Stromal cell of bone marrow (primary cell): ENCODE measurements at places on chromosomes 4 and X.

- DNase-seq = no peak
These were observed 228.2 kb downstream of the FBXW7 start for GRCh38 chr4:152307669-152308068.

GRCh38 chr4:146370841-146371240 is 150.9 kb downstream of the SLC10A7 start:
- no peak for DNase-seq

DNA sequence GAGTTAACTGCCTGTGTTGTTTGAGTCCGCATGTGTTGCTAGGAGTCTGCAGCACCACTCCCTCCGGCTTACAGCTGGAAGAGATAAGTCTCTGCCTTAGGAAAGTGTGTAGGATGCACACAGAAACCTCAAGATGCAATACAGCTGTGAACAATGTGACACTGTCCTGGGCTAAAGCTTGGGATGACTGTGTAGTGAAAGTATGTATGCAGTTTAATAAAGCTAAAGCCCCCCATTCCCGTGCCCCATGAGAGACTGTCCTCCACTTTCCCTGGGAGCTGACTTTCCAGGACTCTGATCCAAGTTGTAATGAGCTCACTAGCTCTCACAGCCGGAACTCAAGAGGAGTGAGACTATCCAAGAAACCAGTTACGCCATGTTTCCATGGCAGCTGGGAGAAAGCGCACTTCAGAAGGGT is 156.6 kb upstream of the FTHL17 start:
- DNase-seq = peak; percentile 29

GRCh38 chrX:131779741-131780140 is 235.9 kb downstream of the OR13H1 start:
- DNase-seq = no peak

DNA sequence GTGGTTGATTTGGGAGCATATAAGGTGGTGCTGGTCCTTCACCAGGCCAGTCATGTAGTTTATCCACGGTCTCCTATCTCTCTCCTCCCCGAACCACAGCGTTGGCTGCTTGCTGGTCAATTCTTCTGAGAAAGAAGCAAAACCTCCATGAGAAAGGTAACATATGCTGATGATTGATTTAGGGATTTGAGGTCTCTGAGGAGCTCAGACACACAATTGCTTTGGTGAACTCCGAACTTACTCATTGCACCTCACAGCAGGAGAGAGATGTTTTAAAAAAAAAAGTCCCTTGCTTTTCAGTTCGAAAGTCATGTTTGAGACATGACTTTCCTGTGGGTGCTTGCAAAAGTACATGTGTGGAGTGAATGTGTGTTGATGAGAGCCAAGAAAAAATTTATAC is 100.2 kb downstream of the TSPAN7 start:
- DNase-seq = no peak

DNA sequence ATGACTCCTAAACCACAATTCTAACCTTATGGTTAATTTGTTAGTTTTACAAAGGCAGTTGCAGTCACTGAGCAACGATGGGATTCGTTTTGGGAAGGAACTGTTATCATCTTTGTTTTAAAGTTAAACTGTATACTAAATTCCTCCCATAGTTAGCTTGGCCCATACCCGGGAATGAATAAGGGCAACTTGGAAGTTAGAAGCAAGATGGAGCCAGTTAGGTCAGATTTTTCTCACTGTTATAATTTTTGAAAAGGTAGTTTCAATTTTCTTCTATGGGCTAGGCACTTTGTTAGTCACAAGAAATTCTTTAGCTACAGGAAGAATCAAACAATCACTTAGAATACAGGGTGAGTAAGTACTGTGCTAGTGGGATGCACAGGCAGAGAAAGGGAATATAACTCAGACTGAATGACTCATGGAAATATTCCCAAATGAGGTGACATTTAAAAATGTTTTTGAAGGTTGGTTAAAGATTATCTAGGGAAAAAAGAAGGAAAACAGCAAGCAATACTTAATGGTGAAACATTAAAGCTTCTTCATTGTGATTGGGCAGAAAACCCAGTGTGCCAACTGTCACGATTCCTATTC is 153.6 kb downstream of the MAGEB17 start:
- DNase-seq = peak; percentile 33

DNA sequence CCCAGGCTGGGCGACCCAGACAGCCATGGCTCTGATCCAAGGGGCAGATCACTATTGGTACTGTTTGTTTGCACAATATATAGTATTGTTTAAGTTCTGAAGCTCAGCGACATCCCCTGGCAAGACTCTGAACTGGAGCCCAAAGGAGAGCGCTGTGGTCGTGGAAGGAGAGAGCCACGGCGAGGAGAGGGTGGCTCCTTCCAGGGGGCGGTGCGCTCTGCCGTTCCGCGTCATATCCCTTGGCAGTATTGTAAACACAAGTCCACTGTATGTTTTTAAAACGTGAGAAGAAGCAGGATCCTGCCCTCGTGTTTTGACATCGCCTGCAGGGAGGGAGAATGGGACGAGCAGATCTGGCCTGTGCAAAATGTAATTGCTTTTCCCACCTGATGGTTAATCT is 185.5 kb downstream of the RAB28 start:
- DNase-seq = peak; percentile 13

DNA sequence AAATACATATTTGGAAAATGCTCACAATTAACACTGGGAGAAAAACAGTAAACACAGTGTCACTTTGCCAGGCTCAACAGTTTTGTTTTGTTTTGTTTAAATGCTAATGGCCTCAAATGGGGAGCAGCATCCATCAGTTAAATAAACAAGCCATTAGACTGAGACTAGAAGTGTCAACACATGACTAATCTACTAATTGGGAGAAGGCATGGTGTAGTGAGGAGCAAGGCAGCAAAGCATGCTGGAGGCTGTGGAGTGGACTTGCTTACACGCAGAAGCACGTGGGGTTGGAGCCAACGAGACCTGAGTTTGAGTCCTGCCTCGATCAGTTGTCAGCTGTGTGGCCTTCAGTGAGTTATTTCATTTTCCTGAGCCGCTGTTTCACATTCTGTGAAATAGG is 29.0 kb downstream of the UTP14A start:
- DNase-seq = no peak

DNA sequence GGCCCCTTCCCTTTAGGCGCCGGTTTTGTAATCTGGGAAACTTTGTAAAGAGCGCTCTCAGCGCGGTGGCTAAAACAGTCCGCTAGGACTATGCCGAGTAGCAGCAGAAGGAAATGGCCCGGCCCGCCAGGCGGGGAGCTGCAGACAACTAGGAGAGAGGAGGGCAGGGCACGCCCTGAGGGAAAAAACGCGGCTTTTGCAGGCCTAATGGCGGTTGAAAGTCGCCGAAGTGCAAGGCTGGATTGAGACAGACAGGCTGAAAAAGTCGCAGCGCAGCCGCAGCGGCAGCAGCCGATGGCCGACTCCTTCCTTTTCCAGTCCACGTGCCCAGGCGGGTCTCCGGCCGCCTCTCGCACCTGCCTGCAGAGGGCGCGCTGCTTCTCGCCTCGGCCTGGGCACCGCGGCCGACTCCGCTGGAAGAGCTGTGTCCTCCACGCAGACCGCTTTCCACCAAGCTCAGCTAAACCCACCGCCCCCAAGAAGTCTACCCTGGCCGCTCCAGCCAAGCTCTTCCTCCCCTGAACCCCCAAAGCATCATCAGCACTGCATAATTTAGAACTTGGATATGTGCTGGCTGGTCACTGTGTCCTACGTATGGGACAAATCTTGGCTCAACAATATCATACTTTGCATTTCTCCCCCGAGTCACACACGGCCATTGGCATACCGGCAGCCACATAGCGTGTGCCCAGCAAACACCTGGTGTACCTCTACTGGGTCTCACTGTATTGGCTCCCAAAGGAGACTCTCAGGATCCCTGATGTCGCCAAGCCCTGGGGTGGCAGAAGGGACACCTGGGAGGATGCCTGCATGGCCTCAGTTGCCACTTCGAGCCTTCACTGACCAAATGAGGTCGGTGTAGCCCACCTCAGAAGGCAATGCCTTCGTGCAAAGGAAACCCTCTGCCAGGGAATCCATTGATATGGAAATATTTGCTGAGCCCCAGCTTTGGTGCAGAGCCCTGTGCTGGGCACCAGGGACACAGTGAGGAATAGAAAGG is 14.5 kb downstream of the SLC25A5 start:
- DNase-seq = peak; percentile 11

- DNase-seq = no peak
These were observed 482.4 kb downstream of the NLGN4X start for GRCh38 chrX:5746231-5746630.

- DNase-seq = no peak
These were observed 21.9 kb upstream of the HPGDS start for GRCh38 chr4:94364527-94364926.

DNA sequence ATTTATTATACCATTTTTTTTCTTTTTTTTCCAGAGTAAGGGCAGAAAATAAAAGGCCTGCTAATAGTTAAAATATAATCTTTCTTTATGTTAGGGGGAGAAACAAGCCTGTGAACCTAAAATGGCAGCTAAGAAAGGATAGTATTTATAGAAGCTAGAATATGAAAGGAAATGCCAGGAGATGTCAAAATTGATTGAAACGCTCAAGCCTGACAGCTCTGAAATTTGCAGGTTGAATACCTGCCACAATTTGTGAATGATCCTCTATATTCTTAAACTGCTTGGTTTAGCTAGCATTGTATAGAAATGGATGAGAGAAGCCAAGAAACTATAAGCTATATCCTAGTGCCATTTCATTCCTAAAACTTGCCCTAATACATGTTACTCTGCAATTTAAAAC is 757.3 kb upstream of the PABPC4L start:
- DNase-seq = no peak

DNA sequence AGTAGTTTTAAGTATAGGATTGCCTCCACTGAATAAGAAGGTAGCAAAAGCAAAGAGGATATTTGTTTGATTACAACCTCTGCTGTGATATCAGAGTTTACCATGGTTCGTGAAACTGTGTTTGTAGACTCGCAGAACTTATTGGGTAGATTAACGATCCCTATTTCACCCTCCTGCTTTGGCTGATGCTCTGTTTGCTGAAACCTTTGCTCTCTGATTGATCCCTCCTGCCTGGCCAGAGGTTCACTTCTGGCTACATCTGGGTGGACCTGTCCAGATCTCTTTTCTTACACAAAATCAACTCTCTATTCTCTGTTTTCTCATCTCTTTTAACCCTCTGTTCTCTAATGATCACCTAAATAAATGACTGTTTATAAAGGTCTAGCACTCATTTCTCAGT is 37.9 kb upstream of the TMEM192 start:
- DNase-seq = no peak

DNA sequence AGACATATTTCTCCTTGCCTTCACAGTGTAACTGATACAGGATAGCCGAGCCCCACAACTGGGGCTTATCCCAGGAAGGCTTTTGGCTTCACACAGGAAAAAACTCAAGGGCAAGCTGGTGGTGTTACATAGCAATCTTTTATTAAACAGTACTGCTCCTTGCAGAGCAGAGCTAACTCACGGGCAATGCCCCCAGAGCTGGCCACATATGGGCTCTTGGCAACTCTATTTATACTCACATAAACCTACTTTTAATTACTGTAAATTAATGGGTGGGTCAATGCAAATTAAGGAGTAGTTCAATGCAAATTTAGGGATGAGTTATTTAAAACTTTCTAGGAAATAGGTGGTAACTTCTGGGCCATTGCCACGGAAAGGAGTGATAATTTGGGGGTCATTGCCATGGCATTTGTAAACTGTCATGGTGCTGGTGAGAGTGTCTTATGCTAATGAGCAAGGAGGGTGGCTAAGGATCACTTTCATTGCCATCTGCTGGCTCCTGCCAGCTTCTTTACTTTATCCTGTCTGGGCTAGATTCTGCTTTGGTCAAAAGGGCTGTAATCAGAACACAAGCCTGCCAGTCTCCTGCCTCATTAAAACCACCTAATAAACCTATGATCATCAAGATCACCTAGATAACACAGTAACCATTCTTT is 288.8 kb downstream of the CENPC start:
- DNase-seq = no peak

DNA sequence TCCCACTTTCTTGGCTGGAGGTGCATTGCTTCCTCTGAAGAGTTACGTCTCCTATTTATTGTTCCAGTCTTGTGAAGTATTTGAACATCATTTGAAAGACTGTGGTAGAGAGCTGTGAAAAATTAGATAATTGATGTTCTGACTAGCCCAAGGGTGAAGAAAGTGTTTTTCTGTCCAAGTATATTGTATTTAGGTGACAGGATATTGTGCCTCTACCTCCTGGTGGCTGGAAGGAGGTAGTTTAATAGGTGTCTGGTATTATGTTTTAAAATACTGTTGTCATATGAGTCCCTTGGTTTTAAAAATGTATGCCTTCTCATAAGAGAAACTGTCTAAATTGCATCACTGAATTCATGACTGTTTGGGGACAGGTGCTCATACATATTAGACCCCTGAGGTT is 226.0 kb downstream of the SPRY1 start:
- no peak for DNase-seq

- no peak for DNase-seq
These were observed 157.6 kb upstream of the SH3RF1 start for GRCh38 chr4:169428376-169428775.

GRCh38 chr4:183797445-183798300 is 107.4 kb upstream of the STOX2 start:
- no peak for DNase-seq
